ENCODE measurements at places on chromosomes 11 and 22.
A peak's percentile ranks its signal among the peaks of the same experiment; 100 is the strongest.

- peak; percentile 62 for DNase-seq
Observed at GRCh38 chr22:37228106-37229011, 15.7 kb downstream of the RAC2 start.

GRCh38 chr11:6979365-6979764, 40.8 kb downstream of the ZNF214 start:
- no peak for DNase-seq

GRCh38 chr11:133064961-133065360, 467.3 kb downstream of the OPCML start:
- no peak for DNase-seq

- peak; percentile 37 for DNase-seq
Observed at GRCh38 chr11:112882494-112883381, 78.5 kb upstream of the NCAM1 start.

DNA sequence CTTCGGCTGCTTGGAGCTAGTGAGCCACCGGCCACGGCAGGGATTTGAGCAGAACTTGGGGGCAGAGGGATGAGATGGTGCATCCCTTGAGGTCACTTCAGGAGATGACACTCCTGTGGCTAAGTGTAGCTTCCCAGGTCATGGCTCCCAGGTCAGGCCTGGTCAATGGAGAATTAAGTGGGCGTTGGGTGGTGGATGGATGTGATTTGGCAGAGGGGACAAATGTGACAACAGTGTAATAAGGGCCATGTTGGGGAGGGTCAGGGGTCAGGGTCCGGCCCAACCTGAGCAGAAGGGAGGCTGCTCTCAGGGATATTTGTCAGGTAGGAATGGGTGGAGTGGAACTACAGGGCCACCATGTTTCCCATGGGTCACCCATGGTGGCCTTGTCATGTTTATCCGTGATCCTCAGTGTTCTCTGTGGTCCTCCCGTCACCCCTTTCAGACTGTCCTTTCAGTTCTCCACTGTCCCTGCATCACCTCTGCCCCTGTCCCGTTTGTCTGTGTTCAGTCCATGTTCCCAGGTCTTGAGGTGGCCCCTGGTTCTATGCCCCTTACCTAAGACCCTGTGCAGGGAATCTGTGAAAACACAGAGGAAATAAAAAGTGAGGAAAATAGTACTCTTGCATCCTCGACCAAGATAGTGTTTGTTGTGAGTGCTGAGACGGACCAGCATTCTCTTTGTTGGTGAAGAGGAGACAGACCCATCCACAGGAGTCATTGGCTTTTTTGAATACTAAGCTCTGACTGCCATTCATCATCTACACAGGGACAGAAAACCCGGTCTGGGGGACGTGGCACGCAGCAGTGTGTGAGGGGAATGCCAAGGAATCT, 6.1 kb downstream of the SLC25A1 start:
- no peak for DNase-seq

- no peak for DNase-seq
Observed at GRCh38 chr22:41286639-41287091, 678 bp upstream of the RANGAP1 start.

GRCh38 chr22:41062146-41062545, 30.2 kb upstream of the EP300 start:
- DNase-seq, result no peak

- peak; percentile 53 for DNase-seq
Observed at GRCh38 chr11:111429066-111429506, 50.0 kb upstream of the POU2AF1 start.

GRCh38 chr11:70111269-70112016, 33.3 kb downstream of the ANO1 start:
- DNase-seq, result peak; percentile 84

DNA sequence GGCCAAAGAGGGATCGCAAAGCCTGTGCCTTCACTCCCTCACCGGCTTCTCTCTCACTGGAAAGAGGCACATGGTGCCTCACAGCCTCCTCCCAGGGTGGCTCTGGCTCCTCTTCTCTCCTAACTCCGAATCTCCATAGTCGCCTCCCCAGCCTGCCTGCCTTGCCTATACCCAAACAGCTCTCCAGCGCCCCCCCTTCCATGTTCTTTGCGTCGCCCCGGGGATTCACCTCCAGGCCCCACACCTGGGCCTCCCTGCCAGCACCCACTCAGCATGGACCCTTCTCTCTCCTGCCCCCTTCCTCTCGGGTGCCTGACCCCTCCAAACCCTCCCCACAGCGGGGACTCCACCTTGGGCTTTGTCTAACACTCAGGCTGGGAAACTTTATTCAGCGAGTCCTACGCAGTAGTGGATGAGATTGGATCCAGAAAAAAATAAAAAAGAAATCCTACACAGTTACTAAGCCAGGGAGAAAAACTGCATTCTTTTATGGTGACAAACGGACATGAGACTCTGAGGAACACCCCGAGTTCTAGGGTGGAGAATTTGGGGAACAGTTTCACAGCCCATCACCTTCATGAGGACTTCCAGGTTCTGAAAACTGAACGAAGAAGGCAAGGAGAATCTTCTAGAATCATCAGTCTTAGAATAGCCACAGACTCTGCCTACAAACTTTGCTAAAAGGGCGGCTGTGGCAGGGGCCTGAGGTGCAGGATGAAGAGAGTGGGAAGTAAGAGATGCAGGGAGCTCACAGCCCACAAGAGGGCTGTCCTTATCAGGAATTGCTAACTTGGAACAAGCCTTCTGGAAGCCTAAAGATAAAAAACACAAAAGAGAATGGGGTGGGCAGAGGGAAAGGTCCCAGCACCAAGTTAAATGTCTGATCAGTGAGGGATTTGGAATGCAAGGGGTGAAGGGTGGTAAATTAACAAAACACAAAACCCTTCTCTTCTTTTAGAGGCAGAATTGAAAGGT, 5.3 kb downstream of the PPM1F start:
- no peak for DNase-seq

DNA sequence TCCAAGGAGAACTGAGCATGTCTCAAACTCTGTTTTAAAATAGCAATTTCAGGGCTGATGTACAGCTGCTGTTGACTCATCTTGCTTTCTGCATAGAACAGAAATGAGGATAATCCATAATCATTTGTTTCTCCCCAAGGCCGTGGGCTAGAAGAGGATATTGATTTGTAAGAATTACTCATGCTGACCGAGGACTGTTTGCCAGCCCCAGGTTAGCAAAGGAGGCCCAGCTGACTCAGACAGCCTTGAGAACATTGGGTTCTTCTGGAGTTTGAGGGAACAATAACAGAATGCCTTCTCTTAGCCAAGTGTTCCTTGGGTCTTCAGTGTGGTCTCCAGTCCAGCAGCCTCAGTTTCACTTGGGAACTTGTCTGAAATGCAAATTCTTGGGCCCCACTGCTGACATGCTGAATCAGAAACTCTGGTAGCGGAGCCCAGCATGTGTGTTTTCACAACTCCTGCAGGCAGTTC, 92.0 kb downstream of the ZC3H12C start:
- DNase-seq, result no peak

GRCh38 chr11:75814677-75815344, at the start of gene UVRAG:
Gene UVRAG, plus strand, starts transcription at chr11:75815210. Its CDS starts 198 bp downstream, at chr11:75815408.
- DNase-seq, result peak; percentile 99

DNA sequence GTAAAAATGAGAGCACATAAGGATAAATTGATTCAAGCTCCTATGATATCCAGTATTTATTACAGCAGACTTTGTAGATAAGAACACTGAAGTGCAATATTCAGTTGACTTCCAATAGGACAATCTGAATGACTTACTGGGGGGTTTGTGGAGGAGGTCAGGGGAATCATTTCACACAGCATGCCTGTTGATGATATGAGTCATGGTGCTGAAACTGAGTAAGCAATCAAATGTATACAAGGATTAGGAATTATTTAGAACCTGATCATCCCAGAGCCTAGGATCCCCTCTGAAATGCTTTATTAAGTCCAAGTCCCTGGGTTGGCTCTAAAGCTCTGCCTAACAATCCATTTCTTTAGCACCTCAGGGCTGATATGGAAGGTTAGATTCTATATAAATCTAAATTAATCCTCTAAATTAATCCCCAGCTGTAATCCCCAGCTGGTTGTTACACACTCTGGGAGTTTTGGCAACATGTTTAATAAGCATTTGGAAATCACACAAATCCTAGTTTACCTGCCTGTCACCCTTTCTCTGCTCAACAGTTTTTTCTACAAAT, 326.4 kb downstream of the GUCY1A2 start:
- no peak for DNase-seq

- DNase-seq, result no peak
Observed at GRCh38 chr11:47628026-47628425, 14.3 kb downstream of the MTCH2 start.

Data from femur (tissue), 1 donor.